ENCODE measurements at places on chromosomes 12 and 14.

- no peak for DNase-seq
These were observed 1052.9 kb downstream of the TMTC2 start for GRCh38 chr12:83739607-83740006.

DNA sequence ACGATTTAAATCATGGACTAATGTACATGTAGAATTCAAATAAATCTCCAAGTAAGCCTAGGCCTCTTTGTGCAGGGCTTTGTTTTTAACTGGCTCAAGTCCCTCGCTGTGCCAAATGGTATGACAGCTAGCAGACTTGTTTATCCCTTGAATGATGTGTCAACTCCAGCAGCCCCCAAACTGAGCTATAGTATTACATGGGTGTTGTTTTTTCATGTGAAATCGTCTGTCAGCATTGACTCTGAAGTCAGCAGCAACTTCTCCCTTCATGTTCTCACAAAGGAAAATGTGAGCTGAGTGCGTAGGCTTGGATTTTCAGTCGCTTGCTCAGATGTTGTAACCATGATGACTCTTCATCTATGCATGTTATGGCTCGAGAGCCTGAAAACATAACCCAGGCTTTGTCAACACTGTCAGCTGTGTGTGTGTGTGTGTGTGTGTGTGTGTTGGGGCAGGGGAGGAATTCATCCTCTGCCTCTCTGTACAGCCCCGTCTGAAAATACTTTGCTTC, 73.3 kb downstream of the PTHLH start:
- peak; percentile 92 for DNase-seq

GRCh38 chr12:28327722-28328121, 137.5 kb downstream of the CCDC91 start:
- no peak for DNase-seq

- DNase-seq, result no peak
These were observed 59.5 kb upstream of the CDKN3 start for GRCh38 chr14:54337314-54337713.

GRCh38 chr12:59734371-59734770, 138.5 kb downstream of the SLC16A7 start:
- no peak for DNase-seq

DNA sequence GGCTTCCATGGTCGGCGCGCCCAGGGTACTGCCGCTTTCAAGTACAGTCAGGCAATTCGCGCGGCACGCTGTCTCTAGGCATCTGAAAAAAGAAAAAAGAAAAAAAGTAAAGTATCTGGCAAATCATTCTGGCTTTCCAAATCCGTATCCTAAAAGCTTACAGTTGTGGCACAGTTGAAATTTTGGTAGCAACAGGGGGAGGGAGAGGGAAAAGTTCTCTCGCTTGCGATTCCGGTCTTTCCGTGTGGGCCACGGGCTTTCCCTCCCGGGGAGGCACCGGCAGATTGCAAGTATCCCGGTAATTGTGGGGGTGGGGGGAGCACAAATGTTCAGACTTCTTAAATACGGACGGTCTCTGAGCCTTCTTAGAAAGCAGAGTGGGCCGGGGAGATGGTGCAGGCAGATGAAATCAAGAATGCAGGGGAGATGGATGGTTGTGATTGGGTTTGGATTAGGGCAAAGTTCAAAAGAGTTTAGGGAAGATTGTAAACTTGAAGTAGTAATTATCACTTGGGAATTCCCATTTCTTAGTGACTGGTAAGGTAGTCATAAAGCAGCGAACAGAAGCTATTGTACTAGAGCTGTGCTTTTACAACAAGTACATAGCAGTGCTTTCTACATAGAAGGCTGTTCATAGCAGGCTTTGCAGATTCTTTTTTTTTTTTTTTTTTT, 1.2 kb downstream of the SOCS2 start:
- DNase-seq, result peak; percentile 71

DNA sequence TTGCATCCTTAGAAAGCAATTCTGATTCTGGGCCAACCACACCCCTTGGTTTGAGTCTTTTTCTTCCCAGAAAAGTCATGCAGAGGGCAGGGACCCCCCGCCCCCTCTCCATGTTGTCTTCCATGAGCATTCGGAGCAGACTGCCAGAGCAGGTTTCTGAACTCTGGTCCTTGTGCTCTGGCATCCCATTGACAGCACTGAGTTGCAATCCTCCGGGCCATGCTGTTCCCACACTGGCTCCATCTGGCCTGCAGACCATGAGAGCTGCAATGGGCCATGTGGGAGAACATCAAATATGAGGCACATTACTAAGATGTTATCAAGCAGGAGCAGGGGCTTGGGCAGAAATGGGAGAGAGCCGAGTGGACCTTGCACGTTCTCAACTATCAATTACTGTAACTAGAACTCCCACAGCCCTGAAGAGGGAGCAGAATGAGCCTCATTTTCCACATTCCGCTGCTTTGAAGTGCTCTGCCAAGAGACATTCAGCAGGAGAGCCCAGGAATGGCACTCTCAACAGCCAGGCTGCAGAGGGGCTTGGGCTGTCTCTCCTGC, 157.4 kb downstream of the STXBP6 start:
- DNase-seq, result no peak

DNA sequence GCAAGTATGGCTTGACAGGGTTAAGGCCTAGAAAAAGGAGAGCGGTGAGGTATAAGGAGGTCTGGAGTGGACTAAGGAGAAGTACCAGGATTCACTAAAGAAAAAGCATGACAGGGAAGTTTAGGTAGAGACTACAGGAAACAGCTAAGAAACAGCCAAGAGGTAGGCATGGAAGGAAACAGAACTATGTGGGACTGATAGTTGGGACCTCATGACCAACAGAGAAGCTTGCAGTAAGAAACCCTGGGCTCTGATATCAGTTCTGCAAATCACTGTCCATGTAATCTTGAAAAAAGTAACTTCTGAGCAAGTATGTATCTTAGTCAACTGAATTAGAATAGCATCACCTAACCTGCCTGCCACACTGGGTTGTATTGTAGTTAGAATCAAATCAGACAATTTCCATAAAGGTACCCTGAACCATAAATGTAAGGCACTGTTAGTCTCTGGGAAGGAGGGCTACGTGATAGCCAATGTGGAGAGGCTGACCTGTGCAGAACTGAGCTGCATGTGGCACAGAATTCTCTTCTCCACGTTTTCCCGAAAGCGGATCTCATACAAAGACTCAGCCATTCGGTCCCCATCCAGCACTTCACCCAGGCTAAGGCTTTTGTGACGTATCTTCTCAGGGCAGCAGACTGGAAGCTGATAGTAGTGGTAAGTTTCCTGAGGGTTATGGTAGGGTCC, 912 bp downstream of the TM9SF1 start:
- DNase-seq, result no peak

GRCh38 chr12:127107744-127108143, 1159.2 kb upstream of the TMEM132C start:
- DNase-seq, result no peak

- peak; percentile 78 for DNase-seq
These were observed 25.9 kb downstream of the RHOF start for GRCh38 chr12:121767525-121768016.

DNA sequence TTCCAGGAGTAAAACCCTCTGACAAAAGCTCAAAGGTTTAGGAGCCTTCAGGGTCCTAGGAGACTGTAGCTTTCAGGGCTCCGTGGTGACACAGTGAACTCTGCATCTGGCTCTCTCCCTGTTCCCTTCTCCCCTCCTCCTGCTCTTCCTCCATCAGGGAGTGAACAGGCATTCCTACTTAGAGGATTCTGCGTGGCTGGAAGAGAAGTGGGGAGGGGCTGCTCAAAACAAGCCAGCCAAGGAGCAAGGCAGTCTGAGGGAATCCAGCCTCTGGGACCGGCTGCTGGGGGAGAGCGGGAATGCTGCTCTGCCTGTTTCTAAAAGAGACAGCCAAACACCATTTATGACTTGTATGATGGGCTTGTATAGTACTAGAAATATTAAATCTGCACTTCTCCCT, 49.5 kb downstream of the RBMS2 start:
- DNase-seq, result no peak

- peak; percentile 76 for DNase-seq
These were observed 7.1 kb downstream of the LTBP2 start for GRCh38 chr14:74604911-74605310.

DNA sequence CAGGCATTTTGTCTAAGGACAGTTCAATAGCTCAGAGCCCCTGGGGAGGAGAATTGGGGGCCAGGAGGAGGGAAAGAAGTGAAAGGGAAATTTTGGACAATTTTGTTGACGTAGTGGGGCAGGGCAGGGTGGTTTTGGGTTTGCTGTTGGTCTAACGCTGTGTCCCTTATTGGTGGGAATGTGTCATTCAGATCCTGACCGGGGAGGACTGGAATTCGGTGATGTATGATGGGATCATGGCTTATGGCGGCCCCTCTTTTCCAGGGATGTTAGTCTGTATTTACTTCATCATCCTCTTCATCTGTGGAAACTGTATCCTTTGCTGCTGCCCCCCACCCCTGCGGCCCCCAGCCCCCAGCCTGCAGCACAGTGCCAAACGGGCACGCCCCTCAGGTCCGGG, 212.1 kb upstream of the FKBP4 start:
- DNase-seq, result peak; percentile 50

- DNase-seq, result no peak
These were observed 630.8 kb downstream of the RERGL start for GRCh38 chr12:17459214-17459613.

GRCh38 chr12:31246470-31246850, 79.5 kb downstream of the SINHCAF start:
- DNase-seq, result peak; percentile 20

DNA sequence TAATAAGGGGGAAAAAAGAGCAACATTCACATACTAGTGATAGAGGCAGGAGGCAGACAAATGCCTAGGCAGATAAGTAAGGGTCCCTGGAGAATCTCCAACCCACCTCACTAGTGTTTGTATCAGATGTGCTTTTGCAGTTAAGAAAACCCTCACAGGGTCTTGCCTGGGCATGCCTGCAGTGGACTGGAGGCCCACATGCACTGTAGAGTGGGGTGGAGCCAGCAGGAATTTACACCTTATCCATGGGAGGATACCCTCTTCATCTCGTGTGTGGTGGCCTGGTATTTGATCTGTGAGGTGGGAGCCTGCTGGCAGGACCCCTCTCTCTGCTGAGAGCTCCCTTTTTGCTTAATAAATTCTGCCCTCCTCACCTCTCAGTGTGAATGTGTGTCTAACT, 238.0 kb upstream of the SLC16A7 start:
- no peak for DNase-seq

- peak; percentile 53 for DNase-seq
These were observed 8.3 kb downstream of the MVK start for GRCh38 chr12:109581856-109582255.

DNA sequence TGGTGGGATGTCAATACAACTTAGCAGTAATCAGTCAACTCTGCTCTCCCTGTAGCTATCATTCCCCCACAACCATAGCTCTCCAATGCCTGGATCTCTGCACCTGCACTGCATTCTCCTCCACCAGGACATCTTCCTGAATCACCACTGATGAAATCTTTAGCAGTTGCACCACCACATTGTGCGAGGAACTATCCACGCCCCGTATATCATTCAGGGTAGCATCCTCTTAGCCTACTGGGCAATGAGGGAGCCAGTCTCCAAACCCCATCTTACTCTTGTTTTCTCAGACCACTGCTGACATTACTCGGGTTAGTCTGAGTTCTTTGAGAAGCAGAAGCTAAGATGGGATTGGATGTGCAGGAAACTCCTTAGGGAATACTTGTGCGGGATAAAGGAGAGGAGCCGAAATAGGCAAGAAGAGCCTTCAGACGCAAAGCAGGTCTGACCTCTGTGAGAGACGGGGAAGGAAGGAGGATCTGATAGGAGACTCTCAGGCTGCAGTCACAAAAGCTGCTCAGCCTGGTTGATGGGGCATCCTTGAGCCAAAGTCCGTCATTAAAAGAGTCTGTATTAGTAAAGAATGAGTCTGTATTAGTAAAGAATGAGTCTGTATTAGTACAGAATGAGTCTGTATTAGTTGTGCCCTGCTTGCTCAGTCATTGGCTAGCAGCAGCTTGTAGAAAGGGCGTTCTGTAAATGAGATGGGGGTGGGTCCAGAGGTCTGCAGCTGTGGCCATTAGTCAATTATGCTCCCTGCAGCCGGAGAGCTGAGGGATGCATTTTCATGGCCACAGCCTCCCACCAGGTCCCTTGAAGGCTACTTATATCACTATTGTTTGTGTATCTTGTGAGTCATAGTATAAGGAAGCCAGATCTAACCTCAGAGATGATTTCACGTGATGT, 49.6 kb upstream of the RASSF3 start:
- DNase-seq, result peak; percentile 98

- peak; percentile 73 for DNase-seq
These were observed at the start of gene KDM2B for GRCh38 chr12:121580959-121581685. Gene KDM2B, minus strand, starts transcription at chr12:121581023. Its CDS starts 112 bp downstream, at chr12:121580911.

DNA sequence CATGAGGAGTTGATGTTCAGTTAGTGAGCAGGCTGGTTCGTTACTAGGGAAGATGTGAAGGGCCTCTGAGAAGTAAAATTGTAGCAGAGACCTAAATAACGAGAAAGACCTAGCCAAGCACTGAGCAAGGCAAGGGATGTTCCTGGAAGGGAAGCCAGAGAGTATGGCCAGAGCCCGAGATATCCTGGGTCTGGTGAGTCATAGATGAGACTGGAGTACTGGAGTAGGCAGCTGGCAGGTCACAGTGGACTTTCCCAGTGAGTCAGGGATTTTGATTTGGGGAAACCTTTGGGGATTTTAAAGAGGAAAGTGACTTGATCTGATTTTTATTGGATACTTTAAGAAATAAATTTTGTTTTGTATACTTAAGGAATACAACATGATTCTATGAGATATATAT, 369.0 kb downstream of the DIO2 start:
- DNase-seq, result peak; percentile 87

DNA sequence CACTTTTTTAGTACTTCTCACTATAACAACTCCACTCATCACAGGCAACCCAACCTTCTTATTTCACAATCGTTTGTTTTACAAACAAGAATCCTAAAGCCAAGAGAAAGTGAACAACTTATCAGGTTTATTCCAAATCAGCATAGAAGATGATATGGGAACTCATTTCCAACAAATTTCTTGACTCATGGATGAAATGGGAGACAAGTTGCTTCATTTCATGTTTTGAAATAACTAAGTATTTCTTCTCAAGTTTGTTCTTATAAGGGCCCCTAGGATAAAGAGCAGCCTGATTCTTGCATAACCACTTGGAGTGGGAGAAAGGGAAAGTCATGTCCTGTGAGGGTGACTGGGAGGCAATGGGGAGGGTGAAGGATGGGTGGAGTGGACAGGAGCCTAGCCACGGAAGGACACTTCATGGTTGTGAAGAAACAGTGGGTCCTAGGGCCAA, 168.3 kb downstream of the DUSP6 start:
- peak; percentile 43 for DNase-seq

DNA sequence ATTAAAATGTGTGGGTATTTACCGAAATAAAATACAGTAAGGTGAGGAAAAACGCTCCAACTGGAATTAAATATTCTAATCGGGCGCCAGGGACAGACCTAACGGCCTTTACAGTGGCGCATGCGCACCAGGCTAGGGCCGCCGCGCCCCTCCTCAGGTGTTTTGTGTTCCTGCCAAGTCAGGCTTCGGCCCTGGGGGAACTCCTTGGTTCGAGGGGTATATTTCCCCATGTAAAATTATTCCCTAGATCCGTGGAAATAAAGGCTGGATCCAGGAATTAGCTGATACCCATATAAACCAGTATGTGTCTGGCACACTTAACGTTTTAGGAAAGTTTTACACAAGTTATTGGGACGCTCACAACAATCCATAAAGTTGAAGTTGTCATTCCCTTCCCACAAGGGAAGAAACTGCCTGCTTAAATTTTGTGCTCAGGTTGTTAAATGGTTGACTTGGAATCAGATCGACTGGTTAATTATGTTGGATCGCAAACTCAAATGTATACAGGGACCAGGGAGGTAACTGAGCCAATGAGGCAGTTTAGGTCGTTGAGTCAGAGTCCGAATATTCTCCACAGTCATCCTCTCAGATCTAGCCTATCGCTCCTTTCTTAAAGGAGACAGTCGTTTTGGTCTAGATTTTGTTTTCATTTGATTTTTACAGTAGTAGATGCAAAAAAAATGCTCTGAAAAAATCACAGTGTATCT, 621 bp upstream of the ANAPC7 start:
- DNase-seq, result peak; percentile 66

- peak; percentile 1 for DNase-seq
These were observed 247.4 kb downstream of the GALC start for GRCh38 chr14:87745507-87746118.

All from EH (cell line).